NCI-H774 (cell line): ENCODE measurements at places on chromosomes 2 and 18.

- no peak for DNase-seq
These were observed 552.4 kb upstream of the CDH2 start for GRCh38 chr18:28729321-28729720.

GRCh38 chr18:79848579-79849327 lies 51.0 kb downstream of the KCNG2 start:
- no peak for DNase-seq

GRCh38 chr2:83063511-83063910 lies 1395.6 kb downstream of the SUCLG1 start:
- no peak for DNase-seq

- DNase-seq = no peak
These were observed 22.0 kb upstream of the DAPL1 start for GRCh38 chr2:158773121-158773520.

GRCh38 chr18:7066965-7067555 lies 50.5 kb downstream of the LAMA1 start:
- no peak for DNase-seq

- DNase-seq = no peak
These were observed 394.8 kb downstream of the DCDC2C start for GRCh38 chr2:4098137-4098536.

DNA sequence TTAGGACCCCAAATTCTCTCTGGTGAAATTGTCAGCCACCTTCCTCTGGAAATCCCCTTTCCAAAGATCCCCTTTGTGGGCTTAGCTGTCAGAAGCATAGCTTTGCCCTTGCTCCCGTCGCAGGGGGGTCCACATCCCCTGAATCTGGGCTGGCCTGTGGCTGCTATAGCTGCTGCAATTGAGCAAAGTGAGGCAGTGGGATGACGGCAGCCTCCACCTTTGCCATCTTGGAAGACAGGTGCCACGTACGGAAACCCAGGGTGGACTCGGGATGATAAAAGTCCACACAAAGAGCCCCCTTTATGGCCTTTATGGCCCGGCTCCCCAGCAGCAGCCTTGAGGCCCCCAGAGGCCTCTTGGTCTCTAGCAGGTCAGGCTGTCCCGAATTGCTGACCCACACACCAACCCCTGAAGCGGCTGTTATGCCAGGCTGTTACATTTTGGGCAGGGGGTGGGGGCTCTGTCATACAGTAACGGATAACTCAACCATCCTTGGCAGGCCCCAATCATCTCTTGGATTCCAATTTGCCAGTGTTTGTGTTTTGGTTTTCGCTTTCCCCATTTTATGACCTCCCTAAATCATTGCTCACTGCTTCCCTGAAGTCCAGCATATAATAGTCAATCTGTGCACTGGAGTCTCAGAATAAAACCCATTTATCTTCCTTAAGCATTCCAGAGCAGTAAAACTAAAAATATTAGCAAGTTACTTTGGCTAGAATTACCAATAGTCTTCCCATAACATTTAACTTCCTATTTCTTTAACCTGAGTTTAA lies 33.2 kb upstream of the ID2 start:
- DNase-seq = no peak

DNA sequence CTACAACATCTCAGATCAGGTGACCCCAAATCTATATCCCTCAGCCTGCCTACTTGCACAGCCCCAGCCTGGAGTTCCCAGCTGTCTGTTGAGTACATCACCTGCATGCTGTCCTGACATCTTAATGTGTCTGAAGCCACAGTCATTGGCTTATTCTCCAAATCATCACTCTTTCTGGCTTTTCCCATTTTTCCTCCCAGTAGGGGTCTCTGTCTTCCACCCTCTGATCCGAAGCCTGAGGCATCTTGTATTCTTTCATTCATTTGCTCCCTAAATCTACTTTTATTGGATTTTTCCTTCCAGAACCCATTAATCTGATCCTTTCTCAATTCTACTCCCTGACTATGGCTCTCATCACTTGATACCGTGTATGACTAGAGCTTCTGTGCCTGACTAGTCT lies 332.9 kb upstream of the DCC start:
- DNase-seq = no peak

DNA sequence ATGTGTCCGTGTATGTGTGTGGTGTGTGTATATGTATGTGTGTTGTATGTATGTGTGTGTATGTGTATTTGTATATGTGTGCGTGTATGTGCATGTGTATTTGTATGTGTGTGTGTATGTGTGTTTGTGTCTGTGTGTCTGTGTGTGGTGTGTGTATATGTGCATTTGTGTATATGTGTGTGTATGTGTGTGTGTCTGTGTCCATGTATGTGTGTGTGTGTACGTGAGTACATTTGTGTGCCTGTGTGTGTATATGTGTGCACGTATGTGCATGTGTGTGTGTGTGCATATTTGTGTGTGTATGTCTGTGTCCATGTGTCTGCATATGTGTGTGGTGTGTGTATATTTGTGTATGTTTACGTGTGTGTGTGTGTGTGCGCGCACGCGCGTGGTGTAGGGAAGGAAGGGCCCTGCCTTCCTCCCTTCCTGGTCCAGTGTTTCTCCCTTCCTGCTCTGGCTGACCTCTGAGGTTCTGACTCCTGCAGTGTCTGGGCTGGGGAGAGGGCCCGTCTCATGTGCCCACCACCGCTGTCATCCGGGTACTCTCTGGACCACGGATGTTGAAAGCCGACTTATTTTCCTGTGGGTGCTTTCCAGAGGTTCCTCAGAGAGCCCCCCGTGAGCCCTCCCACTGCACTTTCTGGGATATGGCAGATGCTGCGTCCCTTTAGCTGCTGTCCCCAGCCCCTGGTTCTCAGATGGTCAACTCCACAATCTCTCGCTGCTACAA lies 209.5 kb downstream of the DYSF start:
- DNase-seq = no peak

DNA sequence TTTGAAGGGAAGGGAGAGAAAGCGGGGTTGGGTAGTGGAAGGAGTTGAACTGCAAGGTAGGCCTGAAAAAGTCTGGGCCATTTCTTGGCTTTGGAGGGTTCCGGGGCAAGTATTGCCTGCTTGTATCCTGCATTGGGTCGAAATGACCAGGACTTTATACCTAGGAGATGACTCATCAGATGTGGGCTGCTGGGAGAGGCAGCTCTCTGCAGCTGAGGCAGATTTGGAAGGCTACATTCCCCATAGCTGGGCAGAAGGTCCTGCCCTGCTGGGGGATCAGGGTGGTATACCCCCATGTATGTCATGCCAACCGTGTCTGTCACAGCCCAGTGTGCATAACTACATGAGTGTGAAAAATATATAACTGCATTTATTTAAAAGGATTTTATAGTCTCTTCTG lies 171.8 kb upstream of the SPRED2 start:
- no peak for DNase-seq
